ENCODE measurements at places on chromosomes 1 and 21.

DNA sequence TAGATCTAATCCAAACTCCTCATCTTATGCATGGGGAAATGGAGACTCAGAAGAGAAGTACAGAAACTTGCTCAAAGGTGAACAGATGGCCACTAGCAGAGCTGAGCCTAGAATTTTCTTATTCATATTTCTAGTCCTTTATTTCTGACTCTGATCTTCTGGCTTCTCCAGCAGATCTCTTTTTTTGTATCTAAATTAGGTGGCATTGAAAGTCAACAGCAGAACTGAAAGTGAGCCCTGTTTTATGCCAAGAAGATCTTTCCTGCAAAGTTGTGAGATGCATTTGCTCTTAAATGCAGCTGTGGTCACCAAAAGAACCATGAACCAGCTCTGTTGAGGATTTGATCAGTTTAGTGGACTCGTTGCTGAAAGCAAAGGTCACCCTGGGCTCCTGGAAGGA, 75.5 kb downstream of the KAZN start:
- DNase-seq: no peak

GRCh38 chr1:97936976-97937375, 16.1 kb upstream of the DPYD start:
- DNase-seq: no peak

DNA sequence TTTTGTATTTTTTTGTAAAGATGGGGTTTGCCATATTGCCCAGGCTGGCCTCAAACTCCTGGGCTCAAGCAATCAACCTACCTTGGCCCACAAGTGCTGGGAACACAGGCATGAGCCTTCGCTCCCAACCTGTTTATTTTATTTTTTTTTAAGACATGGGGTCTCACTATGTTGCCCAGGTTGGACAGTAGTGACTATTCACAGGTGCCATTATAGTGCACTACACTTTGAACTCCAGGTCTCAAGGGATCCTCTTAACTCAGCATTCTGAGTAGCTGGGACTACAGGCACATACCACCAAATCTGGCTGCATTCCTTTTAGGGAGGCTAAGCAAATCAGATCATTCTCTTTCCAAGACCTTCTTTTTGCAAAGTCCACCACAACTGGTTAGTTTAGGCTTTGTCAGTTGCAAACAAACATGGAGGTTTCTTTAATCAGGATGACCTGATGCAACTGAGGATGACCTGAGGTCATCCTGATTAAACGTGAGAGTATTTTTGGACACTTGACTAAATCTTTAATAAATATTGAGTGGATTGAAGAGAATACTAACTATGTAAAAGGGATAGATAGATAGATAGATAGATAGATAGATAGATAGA, 30.0 kb upstream of the RALGPS2 start:
- DNase-seq: no peak

- DNase-seq: no peak
Measured at GRCh38 chr1:59684698-59685097, 130.1 kb upstream of the HOOK1 start.

GRCh38 chr1:100036718-100037655, 67.2 kb downstream of the SLC35A3 start:
- DNase-seq: no peak

DNA sequence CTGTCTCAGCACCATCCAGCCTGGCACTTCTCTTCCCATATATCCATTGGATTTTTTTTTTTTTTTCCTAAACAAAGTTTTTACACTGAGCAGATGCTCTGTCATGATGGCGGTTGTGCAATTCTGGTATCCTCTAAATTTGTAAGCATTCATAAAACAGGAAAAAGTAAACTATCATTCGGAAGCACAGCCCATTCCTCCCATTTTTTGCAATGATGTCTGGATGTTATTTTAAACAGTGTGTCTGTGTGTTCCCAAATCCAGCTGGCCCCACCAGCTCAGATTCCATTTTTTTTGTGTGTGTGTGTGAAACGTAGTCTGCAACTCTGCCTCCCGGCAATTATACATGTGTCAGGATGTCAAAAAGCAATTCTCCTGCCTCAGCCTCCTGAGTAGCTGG, 33.5 kb downstream of the PDPN start:
- DNase-seq: no peak

- DNase-seq: no peak
Measured at GRCh38 chr21:26883768-26884167, 38.6 kb upstream of the ADAMTS1 start.

DNA sequence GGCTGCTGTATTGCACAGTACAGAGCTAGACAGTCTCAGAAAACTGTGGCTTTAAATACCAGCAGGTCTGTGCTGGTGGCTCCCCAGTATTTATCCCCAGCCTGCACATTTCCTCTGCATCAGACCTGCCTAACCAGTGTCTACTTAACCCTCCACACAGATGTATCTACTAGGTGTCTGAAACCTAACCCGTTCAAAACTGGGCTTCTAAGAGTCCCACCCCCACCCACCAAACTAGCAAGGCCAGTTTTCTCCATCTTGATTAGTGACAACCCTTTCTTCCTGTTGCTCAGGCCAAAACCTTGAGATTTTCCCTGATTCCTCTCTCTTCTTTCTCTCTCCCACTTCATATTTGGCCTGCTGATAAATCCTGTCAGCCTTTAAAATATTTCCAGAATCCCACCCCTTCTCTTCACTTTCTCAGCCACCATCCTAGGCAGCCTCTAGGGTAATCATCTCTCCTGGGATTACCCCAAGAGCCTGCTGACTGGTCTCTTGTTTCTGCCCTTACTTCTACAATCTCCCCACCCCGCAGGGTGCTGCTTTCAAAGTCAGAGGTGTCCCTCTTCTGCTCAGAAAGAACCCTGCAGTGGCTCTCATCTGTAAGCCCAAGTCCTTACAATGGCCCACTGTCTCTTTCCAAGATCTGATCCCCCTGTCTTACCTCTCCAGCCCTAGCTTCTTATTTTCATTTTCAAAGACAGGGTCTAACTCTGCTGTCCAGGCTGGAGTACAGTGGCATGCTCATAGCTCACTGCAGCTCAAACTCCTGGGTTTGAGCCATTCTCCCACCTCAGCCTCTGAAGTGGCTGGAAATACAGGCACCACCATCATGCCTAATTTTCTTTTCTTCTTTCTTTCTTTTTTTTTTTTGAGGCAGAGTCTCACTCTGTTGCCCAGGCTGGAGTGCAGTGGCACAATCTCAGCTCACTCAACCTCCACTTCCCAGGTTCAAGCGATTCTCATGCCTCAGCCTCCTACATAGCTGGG, 45.2 kb downstream of the H3-3A start:
- DNase-seq: no peak

DNA sequence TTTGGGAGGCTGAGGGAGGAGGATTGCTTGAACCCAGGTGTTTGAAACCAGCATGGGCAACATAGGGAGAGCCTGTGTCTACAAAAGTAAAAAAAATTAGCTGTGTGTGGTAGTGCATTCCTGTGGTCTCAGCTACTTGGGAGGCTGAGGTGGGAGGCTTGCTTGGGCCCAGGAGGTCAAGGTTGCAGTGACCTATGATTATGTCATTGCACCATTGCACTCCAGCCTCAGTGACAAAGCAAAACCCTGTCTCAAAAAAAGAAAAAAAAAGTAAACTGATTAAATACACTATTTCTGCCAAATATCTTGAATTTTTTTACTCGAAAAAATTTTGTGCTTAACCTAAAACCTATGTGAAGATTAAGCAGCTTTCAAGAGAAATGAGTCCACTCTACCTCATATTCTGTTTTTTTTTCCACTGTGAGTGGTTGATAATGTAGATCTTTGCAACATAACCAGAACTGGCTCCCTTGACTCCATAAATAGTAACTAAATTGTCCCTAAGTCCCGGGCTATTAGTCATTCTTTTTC, 19.4 kb upstream of the ZNF281 start:
- DNase-seq: no peak

DNA sequence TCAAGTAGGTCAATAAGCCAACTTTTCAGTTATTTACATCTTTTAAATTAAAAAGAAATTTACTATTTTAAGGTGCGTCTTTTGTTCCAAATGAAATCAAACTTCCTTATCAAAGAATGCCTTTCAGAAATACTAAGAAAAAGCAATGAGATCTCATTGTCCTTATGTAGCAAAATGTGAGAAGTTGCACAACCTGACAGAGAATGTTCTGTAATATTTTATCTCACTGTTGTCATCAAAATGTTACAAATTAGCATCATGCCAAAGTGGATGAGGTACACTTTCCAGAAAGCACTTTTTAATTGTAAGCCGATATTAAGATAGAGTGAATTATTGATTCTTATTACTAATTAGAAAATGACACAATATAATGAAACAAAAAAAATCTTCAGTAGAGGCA, 50.4 kb downstream of the KCNT2 start:
- DNase-seq: no peak

DNA sequence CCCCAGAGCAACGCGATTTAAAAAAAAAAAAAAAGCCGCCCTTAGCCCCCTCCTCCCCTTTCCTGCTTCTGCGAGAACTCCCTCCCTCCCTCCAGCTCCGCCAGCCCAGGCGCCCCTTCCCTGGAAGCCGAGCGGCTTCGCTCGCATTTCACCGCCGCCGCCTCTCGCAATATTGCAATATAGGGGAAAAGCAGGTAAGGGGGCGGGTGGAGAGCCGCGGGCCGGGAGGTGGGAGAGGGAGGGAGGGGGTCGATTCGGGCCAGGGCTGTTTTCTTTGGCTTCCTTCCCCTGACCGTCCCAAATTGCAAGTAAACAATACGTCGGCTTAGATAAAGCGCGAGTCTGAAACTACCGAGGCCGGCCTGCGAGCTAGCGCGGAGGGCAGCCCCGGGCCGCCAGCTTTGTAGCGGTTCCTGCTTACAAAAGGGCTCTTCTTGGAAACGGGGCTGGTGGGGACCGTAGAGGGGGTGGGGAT, 408 bp downstream of the LMO4 start:
- no peak for DNase-seq

- no peak for DNase-seq
Measured at GRCh38 chr21:40689840-40690360, 157.1 kb downstream of the DSCAM start.

- no peak for DNase-seq
Measured at GRCh38 chr21:46125846-46126301, 28.0 kb downstream of the COL6A2 start.

Data from NCI-H524 treated with DMSO at 0.1 percent for 48 hours (cell line).